ENCODE measurements at places on chromosomes 7 and 10. TPM values are rescaled to one million over a fixed set of nuclear protein-coding genes. Genes with fewer than 3 reads are reported as not detected.

Gene CHST3
- 26.3 TPM for total RNA-seq

Gene MDFIC
- 25.7 TPM for total RNA-seq

Gene CSTF2T
- total RNA-seq, result 23.8 TPM

Gene EVX1
- 1.4 TPM for total RNA-seq

Gene TMEM139
- 7.9 TPM for total RNA-seq

Gene SPDYE6
- total RNA-seq, result not detected

Gene KCNH2
- total RNA-seq, result 11.2 TPM

Gene GDF2
- not detected for total RNA-seq

GRCh38 chr7:2999078-2999500 is 44.6 kb downstream of the CARD11 start:
- DNase-seq, result no peak

DNA sequence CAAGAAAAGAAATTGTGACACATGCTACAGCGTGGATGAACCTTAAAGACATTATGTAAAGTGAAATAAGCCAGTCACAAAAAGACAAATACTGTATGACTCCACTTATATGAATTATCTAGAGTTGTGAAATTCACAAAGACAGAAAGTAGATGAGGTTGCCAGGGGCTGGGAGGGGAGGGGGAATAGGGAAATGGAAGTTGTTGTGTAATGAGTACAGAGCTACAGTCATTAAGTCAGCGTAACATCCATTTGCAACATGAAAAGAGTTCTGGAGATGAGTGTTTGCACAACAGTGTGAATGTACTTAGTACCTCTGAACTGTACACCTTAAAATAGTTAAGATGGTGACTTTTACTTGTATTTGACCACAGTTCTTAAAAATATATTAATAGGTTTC is 112.1 kb upstream of the CDK1 start:
- DNase-seq, result no peak

DNA sequence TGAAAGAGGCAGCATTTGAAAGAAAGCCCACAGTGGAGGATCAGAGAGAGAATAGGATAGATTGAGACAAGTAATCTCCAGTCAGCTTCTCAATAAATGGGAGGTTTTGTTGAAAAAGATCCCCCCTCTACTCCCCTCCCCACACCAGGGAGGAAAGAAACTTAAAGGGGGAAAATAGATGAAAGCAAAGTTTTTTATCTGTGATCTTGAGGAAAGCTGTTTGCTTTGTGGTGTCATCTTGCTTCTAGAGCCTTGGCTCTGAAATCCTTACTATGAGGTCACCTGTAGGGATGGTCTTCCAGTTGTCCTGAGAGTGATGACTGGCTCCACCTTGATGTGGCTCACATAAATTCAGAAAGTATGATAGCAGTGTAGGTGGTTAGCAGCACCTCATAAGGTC is at the start of gene SPAM1:
TSS of gene SPAM1 (plus strand) at position 301 of the 400 bp plus-strand sequence. CDS start 28,330 bp downstream, outside the sequence.
- DNase-seq, result no peak

DNA sequence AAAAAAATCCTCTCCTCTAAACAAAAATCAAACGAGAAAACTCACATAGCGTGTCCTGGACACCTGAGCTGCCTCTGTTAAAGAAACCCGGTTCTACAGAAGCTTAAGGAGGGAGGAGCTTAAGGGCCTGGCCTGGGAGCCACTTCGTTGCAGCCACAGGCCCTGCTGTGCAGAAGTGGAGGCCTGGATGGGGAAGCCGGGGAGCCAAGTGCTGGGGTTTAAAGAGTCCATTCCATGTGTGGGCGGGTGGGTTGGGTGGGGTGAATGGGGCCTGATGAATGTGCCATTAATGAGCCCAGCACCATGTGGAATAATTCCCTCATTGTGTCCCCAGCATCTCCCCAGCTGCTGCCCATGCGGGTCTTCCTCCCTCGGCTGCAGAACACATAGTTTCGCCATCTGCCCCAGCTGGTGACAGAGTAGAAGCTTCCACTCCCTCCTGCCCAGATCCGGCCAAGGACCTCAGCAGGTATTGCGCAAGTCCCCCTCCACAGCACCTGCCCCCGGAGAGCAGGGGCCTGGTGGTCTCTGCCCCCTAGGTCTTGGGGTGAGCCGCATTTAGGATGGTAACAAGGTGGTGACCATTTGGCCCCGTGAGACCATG is 127.8 kb upstream of the BTBD16 start:
- DNase-seq, result no peak

GRCh38 chr7:142628945-142629344 is 120.3 kb upstream of the PRSS1 start:
- DNase-seq, result no peak

DNA sequence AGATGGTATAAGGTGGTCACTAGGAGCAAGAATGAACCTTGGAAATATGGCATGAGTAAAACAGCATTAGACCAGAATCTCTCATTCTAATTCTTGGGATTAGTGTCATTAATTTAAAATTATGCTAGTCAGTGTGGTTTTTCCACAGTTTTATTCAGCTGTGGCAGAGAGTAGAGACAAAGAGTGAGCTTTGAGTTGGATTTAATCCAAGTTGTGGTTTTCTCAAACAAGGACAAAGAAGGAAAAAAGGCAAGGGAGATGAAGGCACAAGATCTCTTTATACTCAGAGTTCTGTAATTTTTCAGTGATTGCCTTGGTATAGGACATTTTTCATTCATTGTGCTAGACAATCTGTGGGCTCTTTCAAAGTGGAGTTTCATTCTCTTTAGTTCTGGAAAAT is 28.2 kb upstream of the AKAP9 start:
- DNase-seq, result no peak

DNA sequence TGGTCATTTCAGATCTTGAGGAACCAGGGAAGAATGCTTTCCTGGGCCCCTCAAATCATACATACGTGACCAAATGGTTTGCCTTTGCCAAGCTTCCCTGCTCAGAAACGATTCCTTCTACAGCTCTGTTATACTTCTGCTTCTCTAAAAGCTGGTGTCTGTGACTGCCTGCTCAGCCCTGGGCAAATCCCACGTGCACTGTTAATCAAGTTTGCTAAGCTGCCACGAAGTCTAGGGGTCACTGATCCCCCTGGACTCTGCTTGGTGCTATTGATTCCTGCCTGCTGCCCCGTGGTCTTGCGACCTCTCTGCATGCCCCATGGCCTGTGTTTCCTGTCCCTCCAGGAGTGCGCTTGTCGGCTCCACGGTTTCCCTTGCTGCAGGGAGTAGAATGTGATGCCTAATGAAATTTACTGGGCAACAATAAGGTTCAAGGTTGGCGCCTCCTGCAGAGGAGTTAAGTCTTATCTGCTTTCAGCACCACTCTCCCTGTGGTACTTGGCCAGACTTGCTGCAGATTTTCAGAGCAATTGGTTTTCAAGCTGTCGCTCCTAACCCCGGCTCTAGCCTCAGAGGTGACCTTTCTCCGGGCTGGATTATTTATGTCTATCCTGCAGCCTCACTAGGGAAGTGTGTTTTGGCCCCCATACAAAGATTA is 201.6 kb upstream of the FZD8 start:
- no peak for DNase-seq

GRCh38 chr10:75180592-75180991 is 30.0 kb upstream of the VDAC2 start:
- DNase-seq, result no peak

DNA sequence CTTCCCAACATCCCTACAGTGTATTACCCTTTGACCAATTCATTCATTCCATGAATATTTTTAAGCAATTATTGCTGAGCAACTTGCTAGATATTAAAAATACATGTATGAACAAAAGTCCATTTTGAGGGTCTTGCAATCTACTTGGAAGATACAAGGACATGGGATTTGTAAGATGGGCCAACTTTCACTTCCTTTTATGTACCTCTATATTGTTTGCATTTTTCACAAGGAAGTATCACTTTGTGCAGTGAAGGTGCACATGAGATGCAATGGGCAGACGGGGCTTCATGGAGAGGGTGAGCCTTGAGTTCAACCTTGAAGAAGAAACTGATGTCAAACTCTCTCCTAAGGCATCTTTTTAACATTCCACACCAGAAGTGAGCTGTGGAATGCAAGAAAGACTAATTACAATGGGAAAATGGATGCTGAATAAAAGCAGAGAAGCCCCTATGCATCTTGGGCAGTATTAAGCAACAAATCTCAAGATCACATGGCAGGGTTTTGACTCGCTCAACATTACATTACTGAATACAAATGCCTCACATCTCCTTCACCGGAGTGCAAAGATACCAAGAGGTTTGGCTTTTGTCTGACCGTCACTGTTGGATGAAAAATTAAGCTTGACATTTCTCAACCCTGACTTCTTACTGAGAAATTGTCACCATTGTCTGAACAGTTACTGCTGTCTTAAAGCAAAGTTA is 341.5 kb downstream of the ELMO1 start:
- no peak for DNase-seq

GRCh38 chr7:158424011-158424410 is 163.6 kb downstream of the PTPRN2 start:
- DNase-seq, result no peak

- no peak for DNase-seq
Observed at GRCh38 chr10:97584060-97584797, at the start of gene HOGA1. Gene HOGA1 (plus strand): TSS chr10:97584389. CDS start chr10:97584704, 315 bp downstream.

GRCh38 chr7:18350678-18351077 is 144.9 kb upstream of the HDAC9 start:
- DNase-seq, result no peak

Measured in mesothelial cell of epicardium (in vitro differentiated cells).